ENCODE measurements at places on chromosomes 3 and 15. TPM values are rescaled to one million over a fixed set of nuclear protein-coding genes. Genes with fewer than 3 reads are reported as not detected.

The PIGZ gene
- total RNA-seq: 1.7 TPM

The GPX1 gene
- total RNA-seq: 533 TPM

The EXOG gene
- total RNA-seq: 5.8 TPM

The PROK2 gene
- not detected for total RNA-seq

The DCLK3 gene
- total RNA-seq: not detected

The TMEM266 gene
- total RNA-seq: under 0.01 TPM

The GRIP2 gene
- total RNA-seq: under 0.01 TPM

Measured in bronchial epithelial cell (primary cell).